ENCODE measurements at places on chromosomes 4 and X. TPM values are rescaled to one million over a fixed set of nuclear protein-coding genes. Genes with fewer than 3 reads are reported as not detected.

The TMSB15C gene
- 3.1 TPM for total RNA-seq

The RHOH gene
- total RNA-seq = 459 TPM

The FAM184B gene
- not detected for total RNA-seq

The AKAP14 gene
- not detected for total RNA-seq

The PRDM5 gene
- total RNA-seq = 0.15 TPM

The MAGEA10 gene
- not detected for total RNA-seq

The CYBB gene
- 2.3 TPM for total RNA-seq

GRCh38 chr4:54843946-54844345 is 186.2 kb downstream of the KIT start:
- H3K27ac ChIP-seq = no peak overlapping the region
- peak overlapping the region; percentile 28 for H3K4me3 ChIP-seq
- DNase-seq = no peak
- H3K4me1 ChIP-seq = peaks cover 3% of the 10 kb centered on the region

- no peak for DNase-seq
- peaks cover 7% of the 10 kb centered on the region for H3K4me1 ChIP-seq
- no peak overlapping the region for H3K27ac ChIP-seq
These were observed 36.4 kb upstream of the OGT start for GRCh38 chrX:71496476-71496875.

- peaks cover 2% of the 10 kb centered on the region for H3K4me1 ChIP-seq
- no peaks in the 10 kb centered on the region for H3K36me3 ChIP-seq
- no peak overlapping the region for H3K27ac ChIP-seq
- H3K4me3 ChIP-seq = no peak overlapping the region
These were observed 163.2 kb upstream of the FAM9B start for GRCh38 chrX:9196961-9197640.

DNA sequence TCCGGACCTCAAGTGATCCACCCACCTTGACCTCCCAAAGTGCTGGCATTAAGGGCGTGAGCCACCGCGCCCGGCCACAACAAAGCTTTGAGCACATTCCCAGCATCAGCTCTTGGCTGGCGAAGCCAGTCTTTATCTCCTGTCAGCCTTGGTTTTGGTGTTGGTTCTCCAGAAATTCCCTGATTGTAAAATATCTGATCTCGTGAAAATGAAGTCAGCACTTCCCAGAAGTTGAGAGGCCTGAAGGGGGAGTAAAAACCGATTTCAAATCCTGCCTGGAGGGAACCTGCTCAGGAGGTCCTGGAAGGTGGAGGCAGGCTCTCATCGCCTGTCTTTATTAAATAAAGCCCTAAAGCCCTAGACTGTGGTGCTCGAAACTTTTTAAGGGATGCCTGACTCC is 33.6 kb downstream of the PTTG2 start:
- H3K4me3 ChIP-seq = no peak overlapping the region
- H3K27ac ChIP-seq = no peak overlapping the region
- H3K36me3 ChIP-seq = peaks cover 11% of the 10 kb centered on the region
- no peaks in the 10 kb centered on the region for H3K27me3 ChIP-seq
- peaks cover 26% of the 10 kb centered on the region for H3K4me1 ChIP-seq

DNA sequence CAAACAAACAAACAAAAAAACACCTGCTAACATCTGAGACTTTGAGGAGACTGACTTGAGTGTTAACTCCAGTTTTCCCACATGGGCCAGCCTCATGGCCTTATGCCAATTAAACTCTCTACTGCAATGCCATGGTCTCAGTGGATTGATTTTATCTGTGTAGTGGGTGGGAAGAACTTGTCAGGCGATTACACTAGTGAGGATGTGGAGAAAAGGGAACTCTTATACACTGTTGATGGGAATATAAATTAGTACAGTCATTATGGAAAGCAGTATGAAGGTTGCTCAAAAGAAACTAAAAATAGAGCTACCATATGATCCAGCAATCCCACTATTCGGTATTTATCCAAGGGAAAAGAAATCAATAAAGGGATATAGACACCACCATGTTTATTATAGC is 12.8 kb upstream of the XIAP start:
- no peak overlapping the region for H3K27ac ChIP-seq
- H3K4me1 ChIP-seq = no peaks in the 10 kb centered on the region
- H3K36me3 ChIP-seq = no peaks in the 10 kb centered on the region
- no peak overlapping the region for H3K4me3 ChIP-seq
- no peaks in the 10 kb centered on the region for H3K27me3 ChIP-seq

GRCh38 chr4:108303488-108304177 is 134.9 kb upstream of the LEF1 start:
- peaks cover 13% of the 10 kb centered on the region for H3K4me1 ChIP-seq
- no peak overlapping the region for H3K27ac ChIP-seq

DNA sequence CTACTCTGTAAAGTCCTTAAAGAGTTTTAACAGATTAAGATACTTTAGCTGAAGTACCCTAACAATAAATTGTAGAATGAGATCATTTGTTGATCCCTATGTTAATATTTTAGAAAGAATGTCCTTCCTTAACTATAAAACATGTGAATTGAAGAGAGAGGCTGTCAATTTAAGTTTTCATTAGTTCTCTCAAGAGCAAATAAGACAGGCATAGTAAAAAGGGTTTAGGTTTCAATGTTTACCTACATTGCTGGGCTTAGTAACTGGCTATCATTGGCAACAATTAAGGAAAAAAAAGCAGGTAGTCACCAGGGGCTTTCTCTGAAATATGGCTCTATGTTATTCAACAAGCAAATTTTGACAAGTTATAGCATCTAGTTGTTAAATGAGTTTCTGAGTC is 91.5 kb downstream of the ATRX start:
- H3K36me3 ChIP-seq = no peaks in the 10 kb centered on the region
- H3K27me3 ChIP-seq = no peaks in the 10 kb centered on the region
- H3K27ac ChIP-seq = peak overlapping the region; percentile 60
- H3K4me1 ChIP-seq = peaks cover 6% of the 10 kb centered on the region
- no peak for DNase-seq

DNA sequence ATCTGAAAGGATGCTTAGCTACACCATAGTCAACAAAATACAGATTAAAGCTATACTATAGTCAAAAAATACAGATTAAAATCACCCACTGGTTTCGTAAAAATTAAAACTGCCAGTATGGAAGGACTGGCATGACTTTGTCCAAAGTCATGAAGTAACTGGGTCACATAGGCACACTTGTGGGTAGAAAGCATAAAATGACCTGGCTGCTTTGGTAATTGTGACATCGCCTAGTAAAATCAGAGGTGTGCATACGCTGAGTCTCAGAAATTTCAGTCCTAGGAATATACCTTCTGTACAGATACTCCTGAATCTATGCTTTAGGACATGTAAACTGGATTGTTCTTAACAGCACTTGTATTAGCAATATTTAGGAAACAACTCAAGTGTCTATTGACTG is 28.1 kb downstream of the CLNK start:
- H3K36me3 ChIP-seq = no peaks in the 10 kb centered on the region
- DNase-seq = no peak
- no peak overlapping the region for H3K4me3 ChIP-seq
- peaks cover 11% of the 10 kb centered on the region for H3K4me1 ChIP-seq

DNA sequence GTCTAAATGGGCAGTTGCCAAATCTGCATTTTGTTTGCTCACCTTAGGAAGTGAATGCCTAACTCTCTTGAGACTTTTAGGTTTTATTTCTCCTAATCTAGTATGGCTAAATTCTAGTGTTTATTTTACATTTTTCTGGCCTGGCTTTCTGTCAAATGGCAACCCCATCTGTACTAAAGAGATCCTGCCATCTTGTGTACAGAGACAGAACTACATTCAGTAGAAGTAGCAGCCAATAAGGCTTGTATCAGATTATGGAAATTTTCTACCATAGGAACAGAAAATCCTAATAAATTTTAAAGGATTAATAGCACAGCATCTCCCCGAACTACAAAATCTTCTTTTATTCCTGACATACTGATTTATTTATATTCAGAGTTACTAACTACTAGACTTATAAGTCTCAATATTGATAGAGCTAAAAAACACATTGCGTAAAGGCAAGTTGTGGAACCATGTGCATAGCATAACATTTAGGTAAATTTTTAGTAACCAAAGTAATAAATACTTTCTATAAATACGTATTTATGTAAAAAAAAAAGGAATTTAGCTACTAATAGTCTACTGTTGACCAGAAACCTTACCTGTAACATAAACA is 45.5 kb downstream of the TMEM144 start:
- no peaks in the 10 kb centered on the region for H3K36me3 ChIP-seq
- peaks cover 33% of the 10 kb centered on the region for H3K27me3 ChIP-seq
- no peak overlapping the region for H3K4me3 ChIP-seq
- peaks cover 5% of the 10 kb centered on the region for H3K4me1 ChIP-seq
- no peak overlapping the region for H3K27ac ChIP-seq

DNA sequence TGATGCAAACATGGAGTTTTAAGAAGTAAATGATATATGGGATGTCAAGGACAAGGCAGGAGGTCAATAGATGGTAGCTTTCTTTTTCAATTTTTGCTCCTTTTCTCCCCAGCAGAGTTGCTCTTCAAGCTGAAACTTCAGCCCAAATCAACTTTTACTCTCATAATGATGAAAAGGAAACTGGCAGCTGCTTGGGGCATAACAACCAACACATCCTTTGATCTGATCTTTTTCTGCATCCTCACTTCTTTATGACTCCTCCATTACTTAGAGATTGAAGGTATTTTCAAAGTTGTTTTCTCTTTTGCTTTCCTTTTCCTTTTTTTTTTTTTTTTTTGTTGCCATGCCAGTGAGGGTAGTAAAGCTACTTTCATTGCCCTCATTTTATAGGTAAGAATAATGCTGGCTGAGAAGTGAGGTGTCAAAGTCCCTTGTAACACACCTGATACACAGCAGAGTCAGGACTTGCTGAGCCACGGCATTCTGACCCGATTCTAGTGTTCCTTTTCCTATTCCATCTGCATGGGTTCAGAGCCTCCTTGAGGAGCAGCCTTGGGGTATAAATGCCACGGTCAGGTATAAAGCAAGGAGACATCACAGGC is 26.9 kb downstream of the SLC2A9 start:
- no peaks in the 10 kb centered on the region for H3K27me3 ChIP-seq
- H3K4me3 ChIP-seq = no peak overlapping the region
- peaks cover 5% of the 10 kb centered on the region for H3K36me3 ChIP-seq
- H3K4me1 ChIP-seq = peaks cover 13% of the 10 kb centered on the region

DNA sequence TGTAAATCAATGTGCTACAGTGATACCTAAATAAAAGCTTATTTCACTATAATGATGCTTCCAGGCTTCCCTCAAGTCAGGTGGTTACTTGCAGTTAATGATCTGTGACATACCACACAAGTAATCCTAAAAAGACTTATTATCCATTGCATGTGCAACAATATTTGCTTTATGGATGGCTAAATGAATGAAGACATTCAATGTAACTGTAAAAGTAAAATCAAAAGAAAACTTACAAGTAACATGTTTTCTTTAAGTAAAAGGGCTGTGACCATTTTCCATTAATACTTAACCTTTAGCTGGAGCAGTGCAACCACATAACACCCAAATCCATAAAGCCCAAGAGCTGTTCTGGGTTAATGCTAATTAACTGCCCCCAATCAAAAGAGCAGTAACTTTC is 42.6 kb downstream of the RAB28 start:
- no peak for DNase-seq
- H3K27me3 ChIP-seq = no peaks in the 10 kb centered on the region
- peaks cover 2% of the 10 kb centered on the region for H3K4me1 ChIP-seq

DNA sequence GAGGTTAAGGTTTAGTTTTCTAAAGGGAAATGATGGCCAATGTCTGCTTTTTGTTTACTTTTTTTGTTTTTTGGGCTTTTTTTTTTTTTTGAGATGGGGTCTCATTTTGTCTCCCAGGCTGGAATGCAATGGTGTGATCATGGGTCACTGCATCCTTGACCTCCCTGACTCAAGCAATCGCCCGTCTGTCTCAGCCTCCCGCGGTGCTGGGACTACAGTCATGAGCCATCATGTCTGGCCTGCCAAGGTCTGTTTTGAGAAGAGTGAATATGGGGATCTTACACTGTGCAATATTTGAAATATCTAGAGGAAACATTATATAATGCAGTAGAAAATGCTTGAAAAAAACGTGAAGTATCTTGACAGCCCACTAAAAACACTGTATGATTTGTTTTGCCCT is 162.5 kb downstream of the GASK1B start:
- no peak overlapping the region for H3K27ac ChIP-seq
- DNase-seq = no peak
- no peak overlapping the region for H3K4me3 ChIP-seq
- H3K36me3 ChIP-seq = no peaks in the 10 kb centered on the region

GRCh38 chrX:138745196-138745595 is 33.7 kb upstream of the FGF13 start:
- no peak overlapping the region for H3K4me3 ChIP-seq
- peaks cover 2% of the 10 kb centered on the region for H3K4me1 ChIP-seq
- H3K27me3 ChIP-seq = no peaks in the 10 kb centered on the region
- no peaks in the 10 kb centered on the region for H3K36me3 ChIP-seq
- H3K27ac ChIP-seq = no peak overlapping the region
- no peak for DNase-seq

DNA sequence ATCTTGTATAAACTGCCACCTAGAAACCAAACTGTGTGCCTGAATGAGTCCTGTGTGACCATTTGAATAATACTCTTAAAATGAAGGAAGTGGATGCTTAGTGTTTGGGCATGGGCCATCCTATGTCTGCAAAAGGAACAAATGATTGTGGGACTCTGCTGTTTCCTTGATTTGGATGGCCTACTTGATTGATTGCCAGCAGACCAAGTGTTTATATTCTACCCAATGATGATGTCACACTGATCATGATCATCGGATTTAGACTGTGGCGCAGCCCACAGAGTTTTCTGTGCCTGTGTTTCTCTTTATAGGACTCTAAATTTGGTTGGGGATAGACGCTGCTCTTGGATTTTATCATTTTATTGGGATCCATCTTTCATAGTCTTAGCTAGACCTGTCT is 4.4 kb downstream of the SEPTIN11 start:
- no peaks in the 10 kb centered on the region for H3K36me3 ChIP-seq
- DNase-seq = no peak
- no peak overlapping the region for H3K27ac ChIP-seq
- H3K27me3 ChIP-seq = no peaks in the 10 kb centered on the region
- no peak overlapping the region for H3K4me3 ChIP-seq

- no peak for DNase-seq
- no peaks in the 10 kb centered on the region for H3K36me3 ChIP-seq
- H3K27ac ChIP-seq = no peak overlapping the region
- no peaks in the 10 kb centered on the region for H3K27me3 ChIP-seq
- peaks cover 2% of the 10 kb centered on the region for H3K4me1 ChIP-seq
- H3K4me3 ChIP-seq = no peak overlapping the region
These were observed 39.4 kb upstream of the NDP start for GRCh38 chrX:44012484-44013096.

- no peak overlapping the region for H3K4me3 ChIP-seq
- no peak overlapping the region for H3K27ac ChIP-seq
- peaks cover 6% of the 10 kb centered on the region for H3K36me3 ChIP-seq
- peaks cover 2% of the 10 kb centered on the region for H3K4me1 ChIP-seq
- H3K27me3 ChIP-seq = no peaks in the 10 kb centered on the region
- no peak for DNase-seq
These were observed 179.8 kb downstream of the SCFD2 start for GRCh38 chr4:53185869-53186585.

- peaks cover 12% of the 10 kb centered on the region for H3K36me3 ChIP-seq
- DNase-seq = peak; percentile 77
- peak overlapping the region; percentile 97 for H3K27ac ChIP-seq
- peaks cover 44% of the 10 kb centered on the region for H3K4me1 ChIP-seq
- peak overlapping the region; percentile 91 for H3K4me3 ChIP-seq
These were observed 1.5 kb downstream of the PIM2 start for GRCh38 chrX:48917139-48918001.

GRCh38 chr4:156290811-156291210 is 337.1 kb upstream of the CTSO start:
- H3K36me3 ChIP-seq = no peaks in the 10 kb centered on the region
- no peak overlapping the region for H3K4me3 ChIP-seq
- no peak for DNase-seq
- H3K27ac ChIP-seq = no peak overlapping the region
- H3K4me1 ChIP-seq = no peaks in the 10 kb centered on the region

GRCh38 chrX:17082831-17083230 is 136.4 kb downstream of the REPS2 start:
- H3K36me3 ChIP-seq = peaks cover 2% of the 10 kb centered on the region
- no peak overlapping the region for H3K4me3 ChIP-seq
- H3K27me3 ChIP-seq = peaks cover 11% of the 10 kb centered on the region
- no peak for DNase-seq
- H3K27ac ChIP-seq = no peak overlapping the region
